ENCODE measurements at places on chromosomes 3 and 15.

- DNase-seq, result no peak
Observed at GRCh38 chr15:34331809-34332208, 5.8 kb downstream of the SLC12A6 start.

- peak; percentile 29 for DNase-seq
Observed at GRCh38 chr15:38440353-38441129, 13.4 kb upstream of the FAM98B start.

DNA sequence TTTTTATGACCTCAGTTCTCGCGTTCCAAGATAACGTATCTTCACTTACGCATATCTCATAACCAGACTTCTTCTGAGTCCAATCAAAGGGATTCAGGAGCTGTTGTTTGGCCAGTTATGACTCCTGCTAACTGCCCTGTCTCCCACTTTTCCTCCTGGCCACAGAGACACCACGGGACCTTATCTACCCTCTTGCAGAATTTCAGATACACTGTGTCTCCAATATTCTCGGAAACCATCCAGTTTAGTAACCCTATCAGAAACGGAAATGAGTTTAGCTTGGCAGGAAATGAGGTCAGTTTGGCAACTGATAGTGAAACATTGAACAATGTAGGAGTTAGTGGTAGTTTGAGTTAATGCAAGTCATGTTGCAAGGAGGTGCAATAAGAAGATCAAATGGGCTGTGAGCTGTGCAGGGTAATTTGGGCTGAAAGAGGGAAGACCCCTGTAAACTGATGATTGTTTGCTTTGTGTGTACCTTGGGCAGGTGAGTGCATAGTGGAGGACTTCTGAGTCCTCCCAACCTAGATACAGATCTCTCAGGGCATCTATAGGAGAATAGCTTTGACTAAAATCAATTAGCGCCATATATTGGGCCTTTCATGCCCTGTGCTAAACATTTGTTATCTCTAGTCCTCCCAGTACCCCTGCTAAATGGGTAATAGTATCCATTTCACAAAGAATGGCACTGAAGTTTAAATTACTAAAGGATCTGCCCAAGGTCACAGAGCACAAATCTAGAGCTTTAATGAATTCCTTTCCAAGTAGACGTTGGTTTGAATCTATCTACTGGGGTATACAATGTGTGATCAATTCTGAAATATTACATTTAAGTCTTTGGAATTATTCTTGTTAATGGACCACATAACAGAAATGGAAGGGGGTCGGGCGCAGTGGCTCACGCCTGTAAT, 41.3 kb upstream of the PIK3CB start:
- DNase-seq, result no peak

- DNase-seq, result no peak
Observed at GRCh38 chr3:138148503-138148902, 16.3 kb upstream of the A4GNT start.

DNA sequence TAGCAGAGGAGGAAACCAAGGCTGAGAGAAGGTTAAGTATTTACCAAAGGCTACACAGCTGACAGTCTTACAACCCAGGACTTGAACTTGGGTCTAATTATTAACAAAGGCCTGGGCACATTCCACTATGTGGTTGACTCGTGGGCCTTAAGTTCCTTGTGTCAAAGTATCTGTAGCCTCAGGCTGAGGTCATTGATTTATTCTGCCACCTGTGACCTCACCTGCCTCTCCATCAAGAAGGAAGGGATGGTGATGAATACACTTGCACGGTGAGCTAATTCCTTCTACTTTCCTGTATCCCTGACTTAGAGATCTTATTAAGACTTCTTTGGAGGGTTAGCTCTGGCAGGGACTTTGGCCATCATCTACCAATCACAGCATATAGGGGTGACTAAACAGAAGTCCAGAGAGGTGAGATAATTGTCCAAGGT, 19.9 kb upstream of the LRRC58 start:
- no peak for DNase-seq

DNA sequence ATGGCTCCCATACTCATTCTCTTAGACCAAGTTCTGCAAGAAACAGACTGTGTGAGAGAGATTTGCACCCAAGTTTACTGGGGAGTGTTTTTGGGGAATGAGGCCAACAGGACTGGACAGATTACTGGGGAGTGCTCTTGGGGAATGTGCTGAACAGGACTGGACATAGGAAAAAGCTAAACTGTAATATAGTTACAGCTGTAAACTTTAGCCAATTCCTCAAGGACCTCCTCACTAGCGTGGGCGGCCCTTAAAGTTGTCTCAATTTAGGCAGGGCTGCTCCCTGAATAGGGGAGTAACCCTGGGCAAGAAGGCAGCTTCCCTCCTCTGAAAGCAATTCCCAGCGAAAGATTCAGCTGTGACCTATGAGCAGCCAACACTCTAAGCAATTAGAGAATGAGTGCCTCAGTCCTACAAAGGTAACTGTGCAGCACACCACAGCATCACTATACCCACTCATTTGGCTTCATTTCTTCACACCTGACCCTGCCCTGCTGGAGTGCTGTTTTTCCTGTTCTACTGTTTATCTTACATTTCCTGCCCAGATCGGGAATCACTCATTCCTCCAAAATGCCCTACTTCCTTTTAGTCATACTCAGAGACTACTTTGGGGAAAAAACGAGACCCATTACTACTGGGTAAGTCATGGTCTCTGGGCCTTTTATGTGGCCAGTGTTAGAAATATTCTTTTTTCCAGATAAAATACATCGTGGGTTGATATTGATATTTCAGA, 41.3 kb upstream of the TRIM42 start:
- no peak for DNase-seq

DNA sequence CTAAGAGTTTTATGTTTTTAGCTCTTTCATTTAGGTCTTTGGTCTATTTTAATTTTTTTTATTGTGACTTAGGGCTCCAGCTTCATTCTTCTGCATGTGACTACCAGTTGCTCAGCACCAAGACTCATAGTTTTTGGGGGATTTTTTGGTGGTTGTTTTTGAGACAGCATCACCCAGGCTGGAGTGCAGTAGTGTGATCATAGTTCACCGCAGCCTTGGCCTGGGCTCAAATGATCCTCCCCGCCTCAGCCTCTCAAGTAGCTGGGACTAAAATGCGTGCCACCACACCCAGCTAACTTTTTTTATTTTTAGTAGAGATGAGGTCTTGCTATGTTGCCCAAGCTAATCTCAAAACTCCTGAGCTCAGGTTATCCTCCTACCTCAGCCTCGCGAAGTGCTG, 19.4 kb downstream of the CDV3 start:
- DNase-seq, result no peak

DNA sequence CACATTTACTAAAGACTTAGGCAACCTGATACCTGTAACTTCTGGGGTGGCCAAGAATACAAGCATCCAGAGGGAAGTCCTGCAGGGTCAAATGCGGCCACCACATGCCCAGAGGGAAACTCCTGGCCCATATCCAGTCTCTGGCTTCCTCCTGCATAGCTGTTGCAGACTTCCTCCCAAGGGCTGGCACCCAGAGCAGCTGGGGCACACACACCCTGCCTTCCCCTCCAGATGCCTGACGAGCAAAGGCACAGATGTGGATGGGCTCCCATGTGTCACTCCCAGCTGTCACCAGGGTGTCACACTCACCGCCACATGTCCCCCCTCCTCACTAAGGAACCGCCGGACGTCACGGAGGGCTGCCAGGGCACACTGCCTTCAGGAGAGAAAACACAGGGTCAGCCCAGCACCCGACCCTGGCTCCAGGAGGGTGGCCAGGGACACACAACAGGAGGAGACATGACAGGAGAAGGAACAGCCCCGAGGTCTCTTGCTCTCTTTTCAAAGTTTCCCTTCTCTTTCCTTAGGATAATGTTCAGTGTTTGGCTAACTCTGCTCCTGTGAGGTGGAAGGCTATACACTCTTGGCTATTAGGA, 13.2 kb downstream of the PFKFB4 start:
- DNase-seq, result peak; percentile 56

GRCh38 chr3:16738451-16738850, 133.2 kb upstream of the DAZL start:
- DNase-seq, result no peak
